ENCODE measurements at places on chromosomes 2 and 18.

- DNase-seq: no peak
Measured at GRCh38 chr2:234955091-234955591, 3.3 kb downstream of the SH3BP4 start.

DNA sequence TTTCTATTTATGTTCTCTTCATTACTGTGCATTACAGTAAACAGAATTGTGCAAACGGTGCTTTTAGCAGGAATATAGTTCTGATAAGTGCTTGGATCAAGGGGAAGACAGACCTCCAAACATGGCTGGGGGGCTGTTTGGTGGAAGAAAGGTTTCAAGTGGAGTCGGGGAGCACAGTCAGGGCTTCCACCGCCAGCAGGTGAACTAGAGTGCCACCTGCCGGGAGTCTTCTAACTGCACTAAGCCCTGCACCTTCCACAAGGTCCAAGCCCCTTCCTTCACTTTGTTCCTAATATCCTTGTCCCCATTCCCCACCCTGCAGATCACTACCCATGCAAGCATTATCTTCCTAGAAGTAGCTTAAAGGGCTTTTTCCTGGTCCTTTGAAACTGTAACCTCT, 11.1 kb downstream of the ONECUT2 start:
- no peak for DNase-seq

DNA sequence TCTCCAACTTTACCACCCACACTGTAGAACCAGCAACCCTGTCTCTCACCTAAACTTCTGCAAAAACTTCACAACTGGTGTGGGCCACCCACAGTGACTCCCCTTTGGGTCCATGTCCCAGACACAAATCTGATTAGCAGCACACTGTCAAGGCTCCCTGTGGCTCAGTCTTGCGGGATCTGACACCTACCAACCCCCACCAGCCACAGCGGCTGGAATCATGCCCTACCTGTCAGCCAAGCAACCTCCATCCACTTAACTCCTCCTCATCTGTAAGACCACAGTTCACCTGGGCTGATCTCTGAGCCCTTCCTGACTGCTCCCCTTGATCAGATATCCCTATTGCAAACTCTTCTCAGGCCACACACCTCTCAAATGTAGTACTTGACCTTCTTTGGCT, 14.6 kb downstream of the TCF4 start:
- DNase-seq: no peak

- DNase-seq: no peak
Measured at GRCh38 chr2:67871686-67872412, 191.0 kb downstream of the C1D start.

GRCh38 chr2:183093857-183094657, 15.5 kb downstream of the DUSP19 start:
- no peak for DNase-seq

DNA sequence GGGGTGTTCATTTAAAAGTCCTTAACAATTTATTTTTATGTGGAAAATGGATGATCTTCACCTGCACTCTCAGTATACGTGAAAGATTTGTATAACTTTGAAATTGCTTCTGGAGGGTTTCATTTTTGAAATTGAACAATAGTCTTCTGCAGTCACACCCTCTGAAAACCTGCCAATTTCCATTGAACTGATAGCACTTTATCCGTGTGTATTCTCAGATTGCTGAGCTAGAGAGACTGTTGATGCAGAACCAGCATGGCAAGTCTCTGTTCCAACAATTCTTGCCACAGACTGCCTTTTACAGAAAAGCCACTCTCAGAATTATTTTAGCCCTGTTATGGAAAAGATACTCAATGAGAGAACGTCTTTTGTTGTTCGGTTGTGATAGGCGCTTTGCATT, 6.6 kb upstream of the GULP1 start:
- DNase-seq: no peak

DNA sequence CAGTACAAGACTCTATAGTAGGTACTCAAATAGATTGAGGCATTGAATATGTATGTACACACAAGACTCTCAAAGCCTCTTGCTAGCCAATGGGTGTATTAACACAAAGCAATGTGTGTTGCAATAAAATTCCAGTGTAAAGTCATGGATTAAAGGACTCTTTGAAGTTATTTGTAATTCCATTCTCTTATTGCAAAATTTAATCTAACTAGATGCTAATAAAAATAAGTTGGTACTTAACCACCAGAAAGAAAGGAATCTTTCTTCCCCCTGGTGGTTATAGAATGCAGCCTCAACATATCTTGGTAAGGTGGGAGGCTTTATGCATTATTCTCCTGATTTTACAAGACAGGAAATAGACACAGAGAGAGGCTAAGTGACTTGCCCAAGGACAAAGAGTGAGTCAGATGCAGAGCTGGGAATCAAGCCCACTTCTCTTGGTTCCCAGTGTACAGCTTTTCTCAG, 18.0 kb downstream of the LRP1B start:
- DNase-seq: no peak

DNA sequence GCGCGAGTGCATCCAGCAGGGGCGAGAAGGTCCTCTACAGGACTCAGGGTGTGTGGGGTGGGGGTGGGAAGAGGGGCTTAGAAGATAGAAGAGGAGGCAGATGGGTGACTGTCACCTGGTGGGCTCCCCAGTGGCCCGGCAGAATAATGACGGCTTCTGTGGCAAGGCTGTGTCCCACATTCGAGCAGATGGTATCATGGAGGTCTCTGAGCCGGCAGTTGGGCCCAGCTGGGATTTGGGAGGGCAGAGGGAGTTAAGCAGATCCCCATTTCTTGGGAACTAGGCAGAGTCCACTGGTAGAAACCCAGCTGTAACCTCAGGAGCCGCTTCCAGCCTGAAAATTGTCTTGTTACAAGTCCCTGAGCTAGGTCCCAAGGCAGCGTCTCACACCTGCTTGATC, 28.4 kb upstream of the DTNB start:
- no peak for DNase-seq

DNA sequence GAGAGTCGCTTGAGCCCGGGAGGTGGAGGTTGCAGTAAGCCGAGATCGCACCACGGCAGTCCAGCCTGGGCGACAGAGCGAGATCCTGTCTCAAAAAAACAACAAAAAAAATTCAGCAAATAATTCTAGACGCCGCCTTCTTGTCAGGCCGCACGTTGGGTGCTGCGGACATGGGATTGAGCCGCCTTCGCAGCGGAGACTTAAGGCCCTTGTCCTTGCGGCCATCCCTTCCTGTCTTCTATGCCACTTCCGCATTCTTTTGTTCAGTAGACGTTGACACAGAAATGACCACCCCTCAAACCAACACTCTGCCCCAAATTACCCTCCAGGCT, 15.8 kb downstream of the PTPN18 start:
- DNase-seq: no peak

- no peak for DNase-seq
Measured at GRCh38 chr2:168234407-168235085, 12.8 kb downstream of the STK39 start.

GRCh38 chr2:108570416-108570815, 36.1 kb downstream of the LIMS1 start:
- no peak for DNase-seq

- DNase-seq: no peak
Measured at GRCh38 chr2:101696272-101697123, 1.0 kb upstream of the MAP4K4 start.

DNA sequence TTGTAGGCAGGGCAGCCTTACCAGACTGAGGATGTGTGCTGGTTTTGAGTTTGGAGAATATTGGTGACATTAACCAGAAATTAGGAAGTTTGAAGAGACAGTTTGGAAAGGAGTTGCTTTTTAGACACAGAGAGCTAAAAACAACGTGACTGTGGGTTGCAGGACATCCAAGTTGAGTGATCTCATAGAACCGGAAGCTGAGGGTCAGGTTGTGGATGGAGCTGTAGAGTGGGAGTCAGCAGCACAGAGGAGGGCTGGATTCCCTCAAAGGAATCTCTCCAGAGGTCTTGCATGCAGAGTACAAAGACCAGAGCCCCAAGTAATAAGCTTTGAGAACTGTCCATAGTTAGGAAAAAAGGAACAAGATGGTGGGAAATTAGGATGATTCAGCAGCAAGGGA, 9.3 kb downstream of the MAPRE3 start:
- DNase-seq: no peak

DNA sequence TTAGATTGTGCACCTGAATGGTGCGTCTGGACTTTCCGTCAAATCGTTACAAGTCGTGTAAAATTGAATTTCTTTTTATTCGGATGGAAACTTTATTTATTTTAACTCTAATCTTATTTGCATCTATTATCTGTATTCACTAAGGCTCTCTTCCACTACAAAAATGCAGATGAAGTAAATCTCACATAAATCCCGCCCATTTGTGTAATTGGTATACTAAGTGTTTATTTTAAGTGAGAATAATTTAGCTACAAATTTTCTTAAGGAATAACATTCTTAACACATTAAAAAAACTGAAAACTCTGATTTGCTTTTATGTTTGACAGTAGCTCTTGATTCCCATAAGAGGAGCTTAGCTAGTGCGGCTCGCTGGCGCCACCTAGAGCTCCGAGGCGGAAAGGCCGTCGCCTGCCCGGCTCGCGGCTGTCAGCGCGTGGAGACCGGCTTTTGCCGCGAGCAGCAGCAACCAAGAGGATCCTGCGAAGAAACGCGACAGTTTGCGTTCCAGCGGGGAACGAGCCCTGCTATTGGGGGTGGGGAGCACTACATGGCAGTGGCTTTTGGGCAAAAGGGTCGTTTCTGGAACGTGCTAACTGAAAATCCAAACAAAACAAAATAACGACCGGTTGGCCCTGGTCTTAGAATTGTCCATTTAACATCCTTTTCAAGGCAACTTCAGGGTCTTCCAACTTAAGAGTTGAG, 6.7 kb downstream of the SP9 start:
- peak; percentile 81 for DNase-seq

- DNase-seq: no peak
Measured at GRCh38 chr2:46315103-46315890, 18.1 kb downstream of the EPAS1 start.

- DNase-seq: no peak
Measured at GRCh38 chr2:131044757-131045150, 48.5 kb downstream of the FAM168B start.

DNA sequence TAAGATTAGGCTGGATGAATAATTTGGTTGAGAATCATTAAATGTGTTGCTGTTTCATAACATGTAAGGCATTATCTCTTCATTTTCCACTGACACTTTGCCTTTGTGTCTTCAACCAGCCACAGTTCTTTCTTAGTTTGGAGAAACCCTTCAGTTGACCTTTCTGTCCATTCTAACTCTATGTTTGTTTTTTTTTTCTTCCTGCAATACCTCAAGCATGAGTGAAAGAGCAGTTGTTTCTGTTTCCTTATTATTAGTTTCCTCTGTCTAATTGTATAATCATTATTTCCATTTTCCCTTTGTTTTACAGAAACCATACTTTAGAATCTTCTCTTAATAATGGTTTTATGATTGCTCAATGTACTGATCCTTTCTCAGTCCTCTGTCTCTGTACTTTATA, 25.6 kb downstream of the HADHB start:
- no peak for DNase-seq

GRCh38 chr2:17272652-17273525, 245.4 kb downstream of the RAD51AP2 start:
- no peak for DNase-seq

DNA sequence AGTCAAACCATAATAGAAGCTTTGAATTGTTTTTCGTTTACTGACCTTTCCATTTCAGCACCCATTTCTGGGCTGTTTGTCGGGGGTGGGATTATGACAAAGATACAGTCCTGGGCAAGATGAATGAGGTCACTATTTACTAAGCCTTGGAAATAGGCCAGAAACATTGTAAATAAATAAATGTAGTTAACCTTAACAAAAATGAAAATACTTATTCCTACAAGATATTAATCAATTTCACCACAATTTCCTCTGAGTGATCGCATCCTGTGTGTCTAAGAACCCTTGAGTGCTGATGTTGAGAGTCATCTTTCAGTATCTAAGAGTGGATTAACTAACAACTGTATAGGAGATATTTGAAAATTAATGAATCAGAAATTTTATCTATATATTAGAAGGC, 14.0 kb downstream of the ITGA4 start:
- no peak for DNase-seq

DNA sequence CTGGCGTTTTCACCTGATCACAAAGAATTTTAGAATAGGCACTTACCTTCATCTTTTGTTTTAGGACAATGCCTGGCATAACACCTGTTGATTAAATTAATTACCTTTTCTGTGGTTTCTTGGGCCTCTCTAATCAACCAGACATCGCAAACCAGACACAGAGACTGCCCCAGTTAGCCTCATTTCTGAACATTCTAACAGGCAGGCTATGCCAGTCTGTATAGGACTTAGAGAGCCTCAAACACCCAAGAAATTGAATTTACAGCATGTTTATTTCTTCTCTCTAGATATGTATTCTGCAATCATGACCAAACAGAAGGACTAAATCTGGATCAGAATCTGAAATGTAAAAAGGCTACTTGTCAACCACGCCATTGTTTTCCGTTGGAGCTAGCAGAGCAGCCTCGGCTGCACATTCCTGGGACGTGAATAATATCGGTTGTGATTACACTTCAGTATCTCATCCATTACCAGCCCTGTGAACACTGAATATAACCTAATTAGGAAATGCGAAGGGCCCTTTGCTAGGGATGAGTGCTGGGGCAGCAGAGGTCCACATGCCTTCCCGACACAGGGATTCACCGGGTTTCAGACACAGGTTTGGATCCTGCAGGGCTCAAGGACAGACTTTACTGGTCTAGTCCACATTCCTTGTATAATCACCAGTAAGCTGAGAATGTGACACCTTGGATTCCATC, 17.5 kb upstream of the CDC42EP3 start:
- DNase-seq: no peak

DNA sequence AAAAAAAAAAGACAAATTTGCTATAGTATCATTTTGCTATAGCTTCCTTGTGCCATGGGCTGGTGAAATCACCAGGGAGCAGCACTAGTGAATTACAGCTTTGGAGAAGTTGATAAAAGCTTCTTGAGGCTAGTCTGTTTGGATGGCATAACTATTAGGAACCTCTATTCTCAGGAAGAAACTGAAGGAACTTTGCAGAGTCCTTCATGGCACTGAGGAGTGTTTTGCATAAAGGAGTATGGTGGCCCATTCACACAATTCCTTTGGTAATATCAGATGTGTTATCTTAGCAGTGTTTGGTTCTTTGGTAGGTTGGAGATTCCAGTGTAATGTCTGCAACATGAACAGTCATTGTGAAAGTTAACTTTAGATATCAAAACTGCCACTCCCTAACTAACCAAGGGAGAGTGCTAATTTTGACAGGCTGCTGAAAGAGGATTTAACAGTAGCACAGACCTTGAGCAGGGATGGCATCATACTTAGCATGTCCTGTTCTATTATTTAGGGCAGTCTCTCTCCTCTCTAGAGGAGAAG, 76.6 kb upstream of the ZFP36L2 start:
- DNase-seq: no peak

- no peak for DNase-seq
Measured at GRCh38 chr2:137379186-137379585, 585.1 kb upstream of the HNMT start.

Measured in T follicular helper cell (primary cell).